ENCODE measurements at places on chromosomes 11 and 22.

DNA sequence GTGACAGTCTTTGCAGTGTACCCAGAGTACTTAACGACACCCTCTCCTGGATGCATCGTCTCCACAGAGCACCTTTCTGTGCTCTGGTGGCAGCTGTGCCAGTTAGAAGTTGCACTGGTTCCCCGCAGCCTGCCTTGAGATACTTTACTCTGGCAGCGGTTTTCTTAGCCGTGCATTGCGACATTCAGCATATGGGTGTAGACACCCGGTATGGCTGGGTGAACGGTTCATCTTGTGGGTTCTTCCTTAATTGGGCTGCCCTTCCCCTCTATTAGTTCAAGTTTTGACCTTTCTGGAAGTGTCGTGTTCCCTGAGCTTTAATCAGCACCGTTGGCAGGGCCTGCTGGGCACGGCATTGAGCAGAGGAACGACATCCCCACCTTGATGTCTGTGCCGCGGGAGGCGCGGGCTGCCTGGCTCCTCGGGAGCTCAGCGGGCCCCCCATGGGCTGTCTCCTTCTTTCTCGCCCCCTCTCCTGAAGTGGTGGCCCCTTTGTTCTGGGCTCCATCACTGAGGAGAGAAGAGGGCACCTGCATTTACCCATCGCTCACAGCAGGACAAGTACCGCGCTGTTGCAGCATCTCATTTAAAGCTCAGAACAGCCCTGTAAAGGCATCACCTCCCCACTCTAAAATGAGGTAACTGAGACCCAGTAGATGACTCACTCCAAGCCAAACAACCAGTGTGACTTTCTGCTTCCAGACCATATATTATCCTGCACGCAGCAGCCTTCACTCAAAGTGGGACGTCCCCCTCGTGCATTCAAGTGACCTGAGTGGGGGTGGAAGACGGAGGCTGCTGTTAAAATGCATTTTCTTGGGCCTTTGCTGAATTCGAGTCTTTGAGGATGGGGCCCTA, 13.3 kb downstream of the FAM83F start:
- DNase-seq = no peak

DNA sequence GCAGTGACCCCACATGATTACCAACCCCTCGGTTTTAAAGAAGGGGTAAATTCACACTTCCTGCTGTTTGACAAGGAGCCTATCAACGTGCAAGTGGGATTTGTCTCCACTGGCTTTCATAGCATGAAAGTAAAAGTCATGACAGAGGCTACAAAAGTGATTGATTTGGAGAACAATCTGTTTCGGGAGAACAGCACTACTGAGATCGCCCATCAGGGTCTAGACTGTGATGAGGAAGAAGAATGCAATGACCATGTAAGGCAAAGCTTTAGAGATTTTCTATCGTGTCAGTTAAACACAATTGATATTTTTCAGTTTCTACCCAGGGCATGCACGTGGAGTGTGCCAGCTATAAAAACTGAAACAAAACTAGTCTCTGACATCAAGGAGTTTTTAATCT, 41.7 kb downstream of the HORMAD2 start:
- DNase-seq = no peak

DNA sequence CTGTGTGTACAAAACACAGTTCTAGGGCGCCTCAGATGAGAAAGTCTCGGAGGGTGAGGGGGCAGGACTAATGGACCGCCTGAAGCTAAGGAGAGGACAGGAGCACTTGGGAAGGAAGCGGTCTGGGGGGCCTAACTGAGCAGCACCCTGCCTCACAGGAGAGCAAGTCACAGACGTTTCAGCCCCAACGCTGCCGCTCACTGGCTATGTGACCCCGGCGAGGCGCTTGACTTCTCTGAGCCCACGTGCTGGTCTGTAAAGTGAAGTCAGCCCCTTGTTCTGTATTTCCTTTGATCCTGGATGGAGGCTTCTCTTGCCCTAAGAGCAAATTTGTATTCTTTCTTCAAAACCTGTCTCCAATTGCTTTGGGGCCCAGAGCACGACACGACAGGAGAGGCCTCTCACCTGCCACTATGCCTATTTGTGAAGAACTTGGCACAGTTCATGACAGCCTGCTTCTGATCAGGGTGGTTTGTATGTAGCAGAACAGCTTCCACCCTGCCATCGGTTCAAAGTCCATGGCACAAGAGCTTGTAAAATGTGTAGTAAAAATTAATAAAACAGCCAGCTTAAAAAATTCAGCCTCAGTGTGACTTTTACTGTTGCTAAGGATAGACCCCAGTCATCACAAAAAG, 59.1 kb downstream of the WNT11 start:
- DNase-seq = no peak

DNA sequence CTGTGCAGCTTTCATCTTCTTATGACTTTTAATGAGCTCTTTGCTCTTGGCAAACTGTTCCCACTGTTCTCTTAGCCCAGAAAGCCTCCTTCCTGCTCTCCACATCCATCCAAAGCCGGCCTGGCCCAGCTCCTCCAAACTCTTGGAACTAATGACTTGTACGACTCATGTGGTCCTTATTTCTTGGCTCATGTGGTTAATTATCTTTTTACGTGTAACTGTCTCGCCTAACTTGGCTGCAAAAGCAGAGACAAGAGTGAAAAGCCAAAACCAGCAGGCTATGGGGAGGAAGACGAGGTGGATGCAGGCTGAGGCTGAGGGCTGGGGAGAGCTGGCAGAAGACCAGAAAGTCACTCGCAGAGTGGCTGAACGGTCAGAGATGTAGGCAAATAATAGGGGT, 5.5 kb downstream of the CSNK2A3 start:
- DNase-seq = peak; percentile 21

- DNase-seq = peak; percentile 92
Measured at GRCh38 chr11:15208378-15209222, 93.9 kb downstream of the INSC start.

GRCh38 chr11:69799097-69799496, 20.1 kb downstream of the FGF3 start:
- DNase-seq = no peak

- peak; percentile 33 for DNase-seq
Measured at GRCh38 chr22:49140911-49141665, 686.6 kb downstream of the BRD1 start.

DNA sequence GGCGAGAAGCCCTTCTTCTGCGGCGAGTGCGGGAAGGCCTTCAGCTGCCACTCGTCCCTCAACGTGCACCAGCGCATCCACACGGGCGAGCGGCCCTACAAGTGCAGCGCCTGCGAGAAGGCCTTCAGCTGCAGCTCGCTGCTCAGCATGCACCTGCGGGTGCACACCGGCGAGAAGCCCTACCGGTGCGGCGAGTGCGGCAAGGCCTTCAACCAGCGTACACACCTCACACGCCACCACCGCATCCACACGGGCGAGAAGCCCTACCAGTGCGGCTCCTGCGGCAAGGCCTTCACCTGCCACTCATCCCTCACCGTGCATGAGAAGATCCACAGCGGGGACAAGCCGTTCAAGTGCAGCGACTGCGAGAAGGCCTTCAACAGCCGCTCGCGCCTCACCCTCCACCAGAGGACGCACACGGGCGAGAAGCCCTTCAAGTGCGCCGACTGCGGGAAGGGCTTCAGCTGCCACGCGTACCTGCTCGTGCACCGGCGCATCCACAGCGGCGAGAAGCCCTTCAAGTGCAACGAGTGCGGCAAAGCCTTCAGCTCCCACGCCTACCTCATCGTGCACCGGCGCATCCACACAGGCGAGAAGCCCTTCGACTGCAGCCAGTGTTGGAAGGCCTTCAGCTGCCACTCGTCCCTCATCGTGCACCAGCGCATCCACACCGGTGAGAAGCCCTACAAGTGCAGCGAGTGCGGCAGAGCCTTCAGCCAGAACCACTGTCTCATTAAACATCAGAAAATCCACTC, 12.2 kb downstream of the ZNF74 start:
- no peak for DNase-seq

GRCh38 chr11:73454987-73455386, 78.8 kb downstream of the RELT start:
- DNase-seq = no peak
